Astrocyte (in vitro differentiated cells and primary cell): ENCODE measurements at places on chromosomes 5 and 9.

GRCh38 chr9:125931211-125931610, 184.0 kb downstream of the PBX3 start:
- H3K36me3 ChIP-seq, result peaks cover 11% of the 10 kb centered on the region
- peaks cover 4% of the 10 kb centered on the region for H3K4me1 ChIP-seq
- H3K27ac ChIP-seq, result peak overlapping the region; percentile 53
- no peak overlapping the region for H3K4me3 ChIP-seq

DNA sequence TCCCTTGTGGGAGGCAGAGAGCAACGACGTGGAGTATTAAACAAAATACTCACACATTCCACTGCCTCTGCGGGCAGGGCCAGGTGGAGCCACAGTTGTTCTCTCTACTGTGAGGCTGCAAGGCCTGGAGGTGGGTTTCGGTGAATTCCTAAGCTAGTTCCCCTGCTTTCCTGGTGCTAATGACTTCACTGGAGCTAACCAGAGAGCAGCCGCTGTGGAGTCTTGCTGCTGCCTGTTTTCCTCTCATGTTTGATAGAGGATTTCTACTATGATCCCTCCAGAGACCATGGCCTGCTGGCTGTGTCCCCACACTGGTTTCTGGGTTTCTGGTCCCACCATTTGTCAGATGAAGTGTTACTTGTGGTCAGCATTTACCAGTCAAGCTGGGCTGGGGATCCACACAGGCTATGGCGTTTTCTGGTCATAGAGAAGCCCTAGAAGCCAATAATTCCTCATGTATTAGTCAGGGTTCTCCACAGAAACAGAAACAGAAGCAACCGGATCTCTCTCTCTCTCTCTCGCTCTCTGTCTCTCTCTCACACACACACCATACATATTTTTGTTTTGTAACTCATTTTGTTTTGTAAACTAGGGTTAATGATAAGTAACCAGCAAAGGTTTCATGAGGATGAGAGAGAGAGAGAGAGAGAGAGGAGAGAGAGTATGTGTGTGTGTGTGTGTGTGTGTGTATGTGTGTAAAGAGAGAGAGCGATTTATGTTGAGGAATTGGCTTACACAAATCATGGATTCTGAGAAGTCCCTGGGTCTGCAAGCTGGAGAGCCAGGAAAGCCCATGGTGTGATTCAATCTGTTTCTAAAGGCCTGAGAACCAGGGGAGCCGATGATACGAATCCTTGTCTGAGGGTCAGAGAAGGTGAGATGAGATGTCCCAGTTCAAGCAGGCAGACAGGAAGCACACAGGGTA, 403.0 kb downstream of the GADD45G start:
- no peaks in the 10 kb centered on the region for H3K27me3 ChIP-seq
- H3K4me1 ChIP-seq, result peaks cover 13% of the 10 kb centered on the region
- no peaks in the 10 kb centered on the region for H3K36me3 ChIP-seq
- peak; percentile 95 for DNase-seq

DNA sequence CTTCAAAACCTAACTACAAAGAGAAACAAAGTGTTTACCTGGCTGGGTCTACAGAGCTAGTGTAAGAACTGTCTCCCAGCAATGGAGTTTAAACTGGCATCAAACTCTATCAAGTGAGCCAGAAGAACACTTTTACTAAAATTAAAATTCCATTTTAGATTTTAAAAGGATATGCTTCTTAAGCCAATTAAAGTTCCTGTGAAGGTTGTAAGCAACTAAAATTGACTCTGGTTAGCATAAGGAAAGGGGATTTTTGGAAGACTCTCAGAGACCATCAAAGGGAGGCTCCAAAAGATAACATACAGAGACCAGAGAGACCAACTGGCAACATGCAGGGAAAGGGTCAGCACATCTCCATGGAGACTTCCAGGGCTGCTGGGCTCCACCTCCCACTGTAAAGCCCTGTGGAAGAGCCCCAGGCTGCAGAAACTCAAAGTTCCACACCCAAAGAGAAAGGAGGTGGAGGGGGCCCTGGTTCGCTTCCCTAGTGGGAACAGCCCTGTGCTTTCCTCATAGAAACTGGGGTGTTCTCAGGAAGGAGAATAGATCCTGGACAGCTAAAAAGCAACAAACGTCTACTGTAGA, 91.7 kb downstream of the AUH start:
- H3K27ac ChIP-seq, result no peak overlapping the region
- H3K36me3 ChIP-seq, result no peaks in the 10 kb centered on the region
- no peak for DNase-seq
- H3K4me1 ChIP-seq, result no peaks in the 10 kb centered on the region

DNA sequence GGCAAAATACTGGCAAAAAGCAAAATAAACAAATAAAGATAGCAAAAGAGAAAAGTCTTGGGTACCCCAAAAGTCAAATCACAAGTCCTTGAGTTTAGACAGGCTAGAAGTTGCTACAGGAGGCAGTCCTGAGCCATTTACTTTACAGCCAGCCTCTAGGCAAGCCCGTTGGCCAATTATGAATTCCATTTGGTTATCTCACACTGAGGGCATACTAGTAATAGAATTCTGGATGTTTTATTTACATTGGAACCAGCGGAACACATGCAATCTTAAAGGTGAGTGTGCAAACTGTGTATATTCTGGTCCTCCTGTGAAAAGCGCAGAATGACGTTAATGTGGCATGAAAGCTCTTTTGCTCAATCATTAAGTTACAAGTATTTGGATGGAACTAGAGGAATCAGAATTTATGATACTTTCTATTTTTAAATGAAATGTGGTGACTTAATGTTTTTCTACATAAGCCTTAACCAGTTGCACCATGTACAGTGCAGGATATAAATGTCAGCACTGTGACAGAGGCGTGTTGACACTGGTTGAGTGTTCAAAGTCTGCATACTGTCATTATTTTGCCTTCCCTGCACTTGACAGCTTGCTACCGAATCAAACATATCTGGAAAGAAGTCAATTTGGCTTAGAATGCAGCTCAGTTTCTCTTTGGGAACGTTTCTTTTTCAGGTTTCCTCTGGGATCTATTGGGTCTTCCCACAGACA, 7.9 kb downstream of the GDNF start:
- no peak for DNase-seq
- peaks cover 25% of the 10 kb centered on the region for H3K4me1 ChIP-seq
- H3K36me3 ChIP-seq, result no peaks in the 10 kb centered on the region
- H3K4me3 ChIP-seq, result no peak overlapping the region
- H3K27ac ChIP-seq, result no peak overlapping the region
- H3K27me3 ChIP-seq, result peaks cover 6% of the 10 kb centered on the region

GRCh38 chr5:90902651-90903386, 344.2 kb downstream of the ADGRV1 start:
- no peak overlapping the region for H3K4me3 ChIP-seq
- no peaks in the 10 kb centered on the region for H3K27me3 ChIP-seq
- H3K27ac ChIP-seq, result no peak overlapping the region
- H3K4me1 ChIP-seq, result no peaks in the 10 kb centered on the region
- H3K36me3 ChIP-seq, result no peaks in the 10 kb centered on the region

DNA sequence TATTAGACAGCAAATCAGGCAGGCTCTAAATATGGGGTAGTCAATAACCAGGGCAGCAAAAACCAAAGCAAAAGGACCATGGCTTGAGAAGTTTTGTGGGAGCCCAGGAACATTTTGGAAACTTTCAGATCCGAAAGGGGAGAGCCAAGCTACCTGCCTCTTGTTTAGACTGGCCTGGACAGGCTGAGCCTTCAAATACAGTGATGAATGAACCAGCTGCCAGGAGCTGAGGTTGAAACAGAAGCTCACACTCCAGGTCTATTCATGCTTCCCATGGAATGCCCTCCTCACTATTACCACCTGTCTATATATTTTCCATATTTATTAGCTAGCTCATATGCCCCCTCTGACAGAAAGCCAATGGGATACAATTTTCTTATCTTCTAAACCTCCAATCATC, 150.8 kb upstream of the SLC44A1 start:
- no peak overlapping the region for H3K27ac ChIP-seq
- DNase-seq, result no peak
- H3K36me3 ChIP-seq, result no peaks in the 10 kb centered on the region
- no peaks in the 10 kb centered on the region for H3K4me1 ChIP-seq
- H3K4me3 ChIP-seq, result no peak overlapping the region

DNA sequence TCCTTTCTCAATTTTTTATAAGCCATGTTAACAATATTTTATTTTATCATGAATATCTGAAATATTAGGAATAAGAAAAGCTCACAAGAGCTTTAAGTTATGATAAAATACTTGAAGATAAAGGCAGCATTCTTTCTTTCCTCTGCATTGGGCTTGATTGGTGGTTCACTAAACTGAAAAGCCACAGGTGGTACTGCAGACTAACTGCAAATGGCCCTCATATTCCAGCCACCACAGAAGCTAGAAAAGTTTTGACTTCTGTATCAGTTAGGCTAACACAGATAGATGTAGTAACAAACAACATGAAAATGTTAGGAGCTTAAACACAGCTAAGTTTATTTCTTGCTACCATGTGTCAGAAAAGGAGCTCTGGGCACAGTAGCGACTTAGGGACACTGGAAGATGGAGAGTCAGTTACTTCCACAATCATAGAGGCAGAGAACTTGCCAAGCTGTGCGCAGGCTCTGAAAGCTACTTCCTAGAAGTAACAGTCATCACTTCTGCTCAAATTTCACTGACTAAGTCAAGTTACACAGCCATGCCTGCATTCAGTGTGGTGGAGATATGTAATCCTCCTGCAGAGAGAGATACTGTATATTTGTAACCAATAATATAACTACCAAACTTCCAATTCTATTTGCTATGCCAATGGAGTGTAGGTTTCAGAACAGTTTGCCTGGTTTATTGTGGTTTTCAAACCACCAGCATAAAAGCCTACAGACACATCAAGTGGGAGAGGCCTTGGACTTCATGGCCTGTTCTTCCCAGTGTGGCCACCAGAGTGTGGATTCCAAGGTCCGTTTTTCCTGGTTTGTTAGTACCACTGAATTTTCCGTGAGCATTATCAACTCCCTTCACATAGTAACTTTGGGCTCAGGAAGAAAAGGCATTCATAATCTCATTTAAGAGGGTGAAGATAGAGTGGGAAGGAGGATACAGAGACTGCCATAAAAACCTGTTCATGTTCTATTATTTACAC, 268.3 kb downstream of the PJA2 start:
- no peak overlapping the region for H3K27ac ChIP-seq
- no peak overlapping the region for H3K4me3 ChIP-seq
- H3K36me3 ChIP-seq, result no peaks in the 10 kb centered on the region
- H3K27me3 ChIP-seq, result no peaks in the 10 kb centered on the region

- peak overlapping the region; percentile 33 for H3K27ac ChIP-seq
- H3K36me3 ChIP-seq, result peaks cover 54% of the 10 kb centered on the region
Measured at GRCh38 chr9:134809292-134809691, 71.3 kb upstream of the FCN2 start.

- no peak for DNase-seq
- H3K27ac ChIP-seq, result peak overlapping the region; percentile 98
- H3K4me3 ChIP-seq, result no peak overlapping the region
- no peaks in the 10 kb centered on the region for H3K27me3 ChIP-seq
- peaks cover 41% of the 10 kb centered on the region for H3K4me1 ChIP-seq
Measured at GRCh38 chr9:22105005-22105722, 96.1 kb upstream of the CDKN2B start.
